G401 (cell line): ENCODE measurements at places on chromosomes 13 and 19.

GRCh38 chr13:80082396-80083080 is 258.4 kb downstream of the SPRY2 start:
- peak; percentile 97 for DNase-seq

- no peak for DNase-seq
Observed at GRCh38 chr13:113358653-113359190, 5.2 kb downstream of the GRTP1 start.

- peak; percentile 63 for DNase-seq
Observed at GRCh38 chr19:3420909-3421619, 54.7 kb downstream of the NFIC start.

DNA sequence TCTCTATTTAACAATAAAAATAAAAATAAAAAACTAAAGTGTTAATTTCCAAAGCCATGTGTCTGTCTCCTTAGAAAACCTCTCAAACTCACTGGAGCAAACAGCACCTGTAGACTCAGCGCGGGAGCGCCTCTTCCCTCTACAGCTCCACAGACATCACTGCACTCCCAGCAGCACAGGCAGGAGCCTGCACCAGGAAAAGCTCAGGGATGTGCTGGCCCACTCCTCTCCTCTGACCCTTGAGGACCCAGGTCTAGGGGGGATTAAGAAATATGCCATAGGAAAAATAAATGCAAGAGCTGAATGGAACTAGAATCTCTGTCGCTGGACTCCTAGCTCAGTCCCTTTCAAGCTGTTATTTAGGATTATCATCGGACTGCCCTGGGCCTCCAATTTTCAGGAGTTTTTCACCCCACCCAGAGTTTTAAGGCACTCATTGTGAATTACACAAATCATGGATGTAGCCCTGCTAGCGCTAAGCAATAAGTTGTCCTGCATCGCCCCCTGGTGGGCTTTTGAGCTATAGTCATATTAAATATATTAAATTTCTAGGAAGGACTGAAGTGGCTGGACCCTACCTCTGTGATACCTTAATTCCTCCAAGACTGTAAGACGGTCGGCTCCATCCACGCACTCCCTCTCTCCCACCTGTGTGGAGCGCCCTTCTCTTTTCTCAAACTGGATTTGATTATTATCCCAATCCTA is 333.9 kb downstream of the UQCRFS1 start:
- peak; percentile 76 for DNase-seq

DNA sequence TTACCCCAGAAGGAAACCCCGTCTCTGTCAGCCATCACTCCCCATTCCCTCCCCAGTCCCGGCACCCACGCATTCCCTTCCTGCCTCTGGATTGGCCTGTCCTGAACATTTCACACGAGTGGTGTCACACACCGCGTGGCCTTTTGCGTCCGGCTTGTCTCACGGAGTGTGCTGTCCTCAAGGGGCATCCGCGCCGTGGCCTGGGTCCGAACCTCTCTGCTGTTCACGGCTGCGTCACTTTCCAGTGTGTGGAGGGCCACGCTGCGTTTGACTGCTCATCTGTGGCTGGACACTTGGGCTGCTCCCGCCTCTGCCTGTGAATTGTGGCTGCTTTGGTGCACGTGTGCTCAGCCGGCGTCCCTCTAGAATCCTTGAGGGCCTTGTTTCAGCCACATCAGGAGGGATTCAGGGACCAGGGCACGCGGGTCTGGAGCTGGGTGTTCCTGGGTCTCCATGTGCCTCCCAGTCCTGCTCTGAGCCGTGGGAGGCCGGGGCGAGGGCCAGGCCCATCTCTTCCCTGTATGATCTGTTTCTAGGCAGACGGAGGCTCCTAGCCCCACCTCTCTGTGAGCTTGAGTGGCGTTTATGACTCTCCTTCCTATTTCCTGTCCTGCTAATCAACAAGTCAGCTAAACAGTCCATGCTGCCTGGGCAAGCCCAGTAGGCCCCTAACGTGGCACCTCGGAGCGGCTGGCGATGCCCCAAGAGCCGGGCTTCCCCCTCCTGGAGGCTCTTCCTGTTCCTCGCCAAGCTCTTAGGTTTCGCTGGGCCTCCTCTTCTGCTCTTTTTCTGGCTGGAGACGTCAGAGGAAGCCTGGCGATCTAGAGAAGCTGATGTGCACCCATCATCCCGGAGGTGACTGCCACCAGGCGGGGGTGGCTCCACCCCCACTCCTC is 8.1 kb downstream of the STK11 start:
- peak; percentile 85 for DNase-seq

GRCh38 chr19:44401139-44402115 is at the start of gene ZNF285:
TSS of gene ZNF285 (minus strand) at chr19:44401608. CDS start at chr19:44397213, 4,395 bp downstream.
- peak; percentile 91 for DNase-seq

DNA sequence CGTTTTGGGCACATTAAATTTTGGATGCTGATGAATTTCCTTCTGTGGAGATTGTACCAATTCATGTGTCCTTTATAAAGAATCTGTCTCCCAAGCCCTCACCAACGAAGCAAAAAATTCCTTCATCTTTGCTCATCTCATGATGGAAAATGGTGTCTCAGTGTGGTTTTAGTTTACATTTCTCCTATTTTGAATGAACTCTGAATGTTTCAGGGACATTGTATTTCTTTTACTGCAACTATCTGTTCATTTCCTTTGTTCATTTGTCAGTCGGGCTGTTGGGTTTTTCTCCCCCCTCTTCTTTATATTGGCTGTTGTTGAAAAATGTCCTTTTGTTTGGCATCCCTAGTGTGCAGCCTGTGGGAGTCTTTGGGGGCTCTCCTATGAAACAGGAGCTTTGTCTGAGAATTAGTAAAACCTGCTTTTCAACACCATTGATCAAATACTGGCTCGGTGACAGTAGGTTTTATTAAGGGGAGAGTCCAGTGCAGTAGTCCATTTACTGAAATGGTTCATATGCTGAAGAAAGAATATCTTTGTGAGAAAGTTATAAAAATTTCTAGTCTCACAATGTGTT is 91.3 kb upstream of the C1QTNF9B start:
- no peak for DNase-seq

DNA sequence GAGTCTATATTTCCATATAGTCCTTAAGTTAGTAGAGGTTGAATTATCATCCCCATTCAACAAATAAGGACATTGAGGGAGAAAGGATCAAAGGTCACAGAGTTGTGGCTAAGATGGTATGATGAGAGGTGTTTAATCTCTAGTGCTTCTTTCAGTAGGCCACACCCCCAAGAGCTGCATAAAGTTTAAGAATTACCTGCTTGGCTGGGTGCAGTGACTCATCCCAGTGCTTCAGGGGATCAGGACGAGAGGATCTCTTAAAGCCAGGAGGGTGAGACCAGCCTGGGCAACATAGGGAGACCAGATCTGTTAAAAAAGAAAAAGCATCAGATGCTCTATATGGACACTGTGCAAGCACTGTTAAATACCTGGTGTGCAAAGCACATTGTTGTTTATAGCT is 560.0 kb upstream of the KLHL1 start:
- no peak for DNase-seq

DNA sequence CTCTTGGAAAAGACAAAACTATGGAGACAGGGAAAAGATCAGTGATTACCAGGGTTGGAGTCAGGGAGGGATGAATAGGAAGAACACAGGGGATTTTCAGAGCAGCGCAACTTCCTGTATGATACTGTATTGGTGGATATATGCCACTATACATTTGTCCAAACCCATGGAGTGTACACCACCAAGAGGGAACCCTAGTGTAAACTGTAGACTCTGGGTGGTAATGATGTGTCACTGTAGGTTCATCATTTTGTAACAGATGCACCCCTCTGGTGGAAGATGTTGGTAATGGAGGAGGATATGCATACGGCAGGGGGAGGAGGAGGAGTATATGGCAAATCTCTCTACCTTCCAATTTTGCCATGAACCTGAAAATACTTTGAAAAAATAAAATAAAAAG is 68.1 kb downstream of the UFM1 start:
- no peak for DNase-seq
